ENCODE measurements at places on chromosomes 4 and X.

- DNase-seq, result no peak
Observed at GRCh38 chrX:102684772-102685520, 27.3 kb upstream of the GPRASP2 start.

DNA sequence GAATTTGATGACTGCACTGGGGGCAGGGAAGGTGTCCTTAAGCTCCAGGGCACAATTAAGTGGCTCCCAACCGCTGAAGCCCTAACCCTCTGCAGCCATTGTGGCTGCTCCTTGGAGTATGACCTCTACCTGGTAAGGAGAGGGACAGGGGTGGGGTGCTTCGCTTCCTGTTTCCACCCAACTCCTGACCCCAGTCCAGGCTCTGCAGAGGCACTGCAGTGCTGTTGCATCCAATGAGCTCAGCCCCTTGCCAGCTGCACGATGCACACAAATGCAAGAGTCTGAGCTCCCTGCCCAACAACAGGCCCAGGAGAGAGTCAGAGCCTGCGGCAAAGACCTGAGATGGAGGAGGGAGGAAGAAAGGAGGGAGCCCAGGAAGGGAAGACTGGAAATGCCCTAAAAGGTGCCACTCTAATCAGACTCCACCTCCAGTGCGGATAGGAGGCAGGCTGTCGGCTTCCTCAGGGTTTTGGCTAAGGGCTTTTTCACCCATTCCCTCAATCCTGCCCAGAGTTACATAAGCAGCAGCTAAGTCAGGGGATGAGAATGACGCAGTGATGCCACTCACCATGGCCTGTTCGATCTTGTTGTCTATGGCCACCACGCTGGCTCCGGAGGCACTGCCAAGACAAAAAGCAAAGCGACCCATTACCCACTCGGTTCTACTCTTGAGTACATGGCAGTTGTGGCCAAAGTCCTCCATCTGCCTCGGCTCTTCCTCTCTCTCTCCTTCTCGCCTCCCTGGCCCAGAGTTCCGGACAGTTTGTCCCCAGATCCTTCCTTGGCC lies 60.1 kb downstream of the TSC22D3 start:
- no peak for DNase-seq

GRCh38 chr4:59570860-59571476 lies 1629.2 kb upstream of the ADGRL3 start:
- no peak for DNase-seq

- no peak for DNase-seq
Observed at GRCh38 chrX:19331831-19332230, 11.9 kb upstream of the PDHA1 start.

GRCh38 chr4:73607375-73608033 lies 12.7 kb downstream of the RASSF6 start:
- DNase-seq, result no peak

DNA sequence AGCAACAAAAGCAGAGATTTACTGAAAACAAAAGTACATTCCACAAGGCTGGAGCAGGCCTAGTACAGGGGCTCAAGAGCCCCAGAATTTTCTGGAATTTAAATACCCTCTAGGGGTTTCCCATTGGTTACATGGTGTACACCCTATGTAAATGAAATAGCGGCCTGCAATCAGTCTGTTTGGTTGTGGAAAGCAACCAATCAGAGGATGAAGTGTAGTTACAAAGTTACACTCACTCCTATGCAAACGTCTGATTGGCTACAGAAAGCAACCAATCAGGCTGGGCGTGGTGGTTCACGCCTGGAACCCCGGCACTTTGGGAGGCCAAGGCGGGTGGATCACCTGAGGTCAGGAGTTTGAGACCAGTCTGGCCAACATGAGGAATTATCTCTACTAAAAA lies 13.8 kb upstream of the TXLNG start:
- no peak for DNase-seq

DNA sequence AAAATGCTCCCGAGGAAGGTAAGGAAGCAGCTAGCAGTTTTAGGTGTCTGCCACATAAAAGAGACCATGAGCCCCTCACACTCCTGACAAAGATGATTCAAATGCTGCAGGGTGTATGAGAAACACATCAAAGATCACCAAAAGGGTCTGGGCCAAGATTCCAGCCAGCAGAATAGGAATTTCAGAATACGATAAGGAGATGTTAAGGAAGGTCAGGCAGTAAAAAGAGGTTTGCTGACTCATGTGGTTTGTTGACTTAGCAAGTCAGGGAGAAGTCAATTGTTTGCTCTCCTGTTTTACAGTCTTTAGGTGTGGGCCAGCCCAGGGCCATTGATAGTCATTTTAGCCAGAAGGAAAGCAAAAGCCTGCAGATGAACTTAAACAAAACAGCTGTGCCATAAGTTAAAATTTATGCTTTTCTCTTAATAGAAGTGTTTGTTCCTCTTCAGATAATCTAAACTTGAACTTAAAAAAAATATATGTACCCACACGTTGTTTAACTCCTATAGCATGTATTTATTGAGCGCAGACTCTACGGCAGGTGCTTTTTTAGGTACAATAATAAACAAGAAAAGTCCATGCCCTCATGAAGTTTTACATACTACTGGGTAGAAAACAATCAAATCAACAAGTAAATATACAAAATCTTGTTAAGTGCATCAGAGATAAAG lies 115.6 kb downstream of the CAMK2D start:
- DNase-seq, result no peak

- DNase-seq, result no peak
Observed at GRCh38 chrX:71945237-71945805, 34.7 kb downstream of the NHSL2 start.

- DNase-seq, result no peak
Observed at GRCh38 chrX:16258882-16259281, 91.6 kb downstream of the MAGEB17 start.

DNA sequence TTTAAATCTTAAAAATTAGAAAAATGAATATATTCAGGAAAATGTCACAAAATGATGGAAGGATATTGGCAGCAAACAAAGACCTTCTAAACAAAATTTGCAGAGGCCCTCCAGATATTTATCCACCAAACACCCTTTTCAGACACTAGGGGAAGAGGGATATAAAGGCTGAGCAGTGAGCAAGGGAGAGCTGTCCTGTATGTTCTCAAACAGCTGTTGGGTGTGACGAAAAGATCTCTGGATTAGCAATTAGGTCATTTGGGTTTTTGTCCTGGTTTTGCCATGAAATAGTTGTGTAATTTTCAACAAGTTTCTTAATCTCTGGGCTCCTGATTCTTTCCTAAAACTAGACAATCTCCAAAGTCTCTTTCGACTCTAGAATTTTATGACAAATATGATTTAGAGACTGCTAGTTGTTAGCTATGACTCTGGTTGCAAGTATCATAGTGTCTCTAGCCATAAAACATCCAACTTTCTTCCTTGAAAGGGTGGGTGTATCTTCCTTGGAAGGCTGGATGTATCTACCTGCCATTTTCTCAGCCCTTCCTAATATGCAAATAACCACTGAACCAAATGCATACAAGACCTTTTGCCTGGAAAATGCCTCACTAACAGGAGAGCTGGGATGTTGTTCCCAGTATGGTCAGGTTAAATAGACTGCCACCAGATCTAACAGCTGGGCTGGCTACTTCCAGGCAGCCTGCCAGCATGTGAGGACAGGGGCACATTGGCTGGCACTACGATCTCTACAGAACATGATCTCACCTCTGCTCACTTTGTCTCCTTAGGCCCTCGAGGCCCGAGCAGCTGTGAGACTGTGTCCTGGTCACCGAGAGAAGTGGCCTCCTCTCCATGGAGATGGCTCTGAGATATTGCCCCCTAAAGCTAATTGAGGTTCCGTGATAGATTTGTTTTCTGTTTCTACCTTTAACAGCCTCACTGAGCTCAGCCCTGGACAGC lies 225.5 kb upstream of the JADE1 start:
- no peak for DNase-seq

GRCh38 chrX:129540722-129541184 lies 694 bp downstream of the OCRL start:
- DNase-seq, result no peak

DNA sequence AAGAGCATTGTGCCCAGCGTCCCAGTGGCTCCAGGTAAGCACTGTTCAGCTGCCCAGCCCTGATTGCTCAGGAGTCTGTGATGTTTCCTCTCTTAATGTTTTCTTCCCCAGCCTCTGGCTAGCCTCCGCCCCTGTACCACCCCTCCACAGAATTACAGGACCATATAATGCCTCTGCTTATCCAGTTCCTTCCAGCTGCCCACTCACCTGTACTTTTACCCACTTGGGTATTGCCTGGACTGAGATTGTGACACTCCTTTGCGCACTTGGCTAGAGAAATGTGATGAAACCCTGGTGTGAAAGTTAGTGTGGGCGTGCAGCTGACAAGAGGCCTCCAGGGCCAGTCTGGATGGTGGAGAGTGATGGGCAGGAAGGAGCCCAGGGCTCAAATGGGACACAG lies at the start of gene AWAT2:
Gene AWAT2, minus strand, starts transcription at position 14 of the 400 bp plus-strand sequence. Its CDS starts 6 bp downstream, at position 8.
- peak; percentile 1 for DNase-seq

DNA sequence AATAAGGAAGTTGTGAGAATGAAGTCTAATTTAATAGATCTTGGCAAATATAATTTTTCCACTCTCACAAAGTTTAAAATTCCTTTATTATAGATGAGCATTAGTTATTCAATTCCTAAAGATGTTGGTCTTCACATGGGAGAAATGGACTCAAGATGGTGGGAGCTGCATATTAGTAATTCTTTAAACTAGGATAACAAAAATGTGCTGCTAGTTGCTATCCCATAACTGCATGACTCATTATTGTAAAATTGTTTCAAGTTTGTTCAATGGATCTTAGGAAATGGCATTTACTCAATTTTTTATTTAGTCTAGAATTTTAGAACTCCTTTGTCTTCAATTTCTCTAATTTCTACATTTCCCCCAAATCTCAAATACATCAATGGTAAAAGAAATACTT lies 155.8 kb downstream of the ATP10D start:
- no peak for DNase-seq

DNA sequence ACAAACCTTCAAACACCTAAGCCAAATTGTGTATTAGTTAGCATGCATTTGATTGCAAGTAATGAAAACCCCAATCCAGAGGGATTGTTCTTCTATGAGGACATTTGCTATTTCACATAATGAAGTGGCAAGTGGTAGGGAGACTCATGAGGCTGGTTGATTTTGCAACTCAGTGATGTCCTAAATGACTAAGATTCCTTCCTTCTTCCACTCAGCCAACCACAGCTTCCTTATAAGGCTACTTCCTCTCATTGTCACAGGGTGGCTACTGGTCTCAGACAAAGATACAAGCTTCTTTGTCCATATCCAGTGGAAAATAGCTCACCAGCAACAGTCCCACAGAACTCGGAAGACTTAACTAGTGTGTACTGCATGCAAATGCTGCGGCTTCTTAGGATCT lies 5.3 kb upstream of the OTC start:
- DNase-seq, result peak; percentile 85

DNA sequence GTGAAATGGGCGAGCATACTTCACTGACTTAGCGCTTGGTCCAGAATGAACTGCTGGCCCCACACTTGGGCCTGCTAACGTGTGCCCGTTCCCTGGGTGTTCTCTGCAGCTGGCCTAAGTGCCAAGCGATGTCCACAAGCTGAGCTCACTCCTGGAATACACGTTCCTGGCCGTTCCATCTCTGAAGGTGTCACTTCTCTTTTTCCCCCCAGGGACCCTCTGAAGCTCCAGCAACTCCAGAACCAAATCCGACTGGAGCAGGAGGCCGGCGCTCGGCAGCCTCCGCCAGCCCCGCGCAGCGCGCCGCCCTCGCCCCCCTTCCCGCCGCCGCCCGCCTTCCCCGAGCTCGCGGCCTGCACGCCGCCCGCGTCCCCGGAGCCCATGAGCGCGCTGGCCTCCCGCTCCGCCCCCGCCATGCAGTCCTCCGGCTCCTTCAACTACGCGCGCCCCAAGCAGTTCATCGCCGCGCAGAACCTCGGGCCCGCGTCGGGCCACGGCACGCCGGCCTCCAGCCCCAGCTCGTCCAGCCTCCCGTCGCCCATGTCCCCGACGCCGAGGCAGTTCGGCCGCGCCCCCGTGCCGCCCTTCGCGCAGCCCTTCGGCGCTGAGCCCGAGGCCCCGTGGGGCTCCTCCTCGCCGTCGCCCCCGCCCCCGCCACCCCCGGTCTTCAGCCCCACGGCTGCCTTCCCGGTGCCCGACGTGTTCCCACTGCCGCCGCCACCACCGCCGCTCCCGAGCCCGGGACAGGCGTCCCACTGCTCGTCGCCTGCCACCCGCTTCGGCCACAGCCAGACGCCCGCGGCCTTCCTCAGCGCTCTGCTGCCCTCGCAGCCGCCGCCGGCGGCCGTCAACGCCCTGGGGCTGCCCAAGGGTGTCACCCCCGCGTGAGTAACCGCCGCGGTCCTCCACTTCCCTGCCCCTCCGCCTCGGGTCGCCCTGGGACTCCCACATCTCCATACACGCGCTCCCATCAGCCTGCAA lies 132.3 kb downstream of the CBR4 start:
- DNase-seq, result peak; percentile 79

GRCh38 chr4:2762048-2762447 lies 5.9 kb upstream of the TNIP2 start:
- DNase-seq, result no peak

DNA sequence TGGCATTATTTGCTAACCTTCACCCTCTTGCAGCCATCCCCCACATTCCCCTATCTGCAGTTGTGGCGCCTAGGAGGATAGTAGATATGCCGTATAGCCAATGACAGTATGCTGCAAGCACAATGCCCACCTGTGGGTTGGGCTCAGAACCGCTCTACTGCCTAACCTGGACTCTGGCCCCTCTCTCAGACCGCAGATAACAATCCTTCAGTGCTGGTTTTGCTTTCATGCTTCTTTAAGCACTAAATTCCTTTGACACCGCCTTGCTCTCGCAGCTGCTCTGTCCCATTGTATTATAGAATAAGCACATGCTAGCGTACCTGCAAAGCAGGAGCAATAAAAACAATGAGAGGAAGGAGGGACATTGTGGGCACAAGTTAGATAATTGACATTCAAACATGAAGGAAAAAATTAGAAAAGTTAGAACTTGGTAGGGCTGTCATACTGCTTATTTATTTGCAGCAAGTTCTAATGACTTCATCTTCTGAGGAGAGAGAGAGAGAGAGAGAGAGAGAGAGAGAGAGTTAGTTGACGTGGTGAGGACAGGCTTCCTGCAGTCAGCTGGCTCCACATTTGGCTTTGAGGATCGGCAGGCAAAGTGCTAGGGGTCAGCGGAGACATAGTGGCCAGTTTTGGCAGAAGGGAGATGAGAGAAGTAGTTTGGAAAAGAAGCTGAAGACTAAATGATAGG lies 55.8 kb downstream of the WWC2 start:
- no peak for DNase-seq

DNA sequence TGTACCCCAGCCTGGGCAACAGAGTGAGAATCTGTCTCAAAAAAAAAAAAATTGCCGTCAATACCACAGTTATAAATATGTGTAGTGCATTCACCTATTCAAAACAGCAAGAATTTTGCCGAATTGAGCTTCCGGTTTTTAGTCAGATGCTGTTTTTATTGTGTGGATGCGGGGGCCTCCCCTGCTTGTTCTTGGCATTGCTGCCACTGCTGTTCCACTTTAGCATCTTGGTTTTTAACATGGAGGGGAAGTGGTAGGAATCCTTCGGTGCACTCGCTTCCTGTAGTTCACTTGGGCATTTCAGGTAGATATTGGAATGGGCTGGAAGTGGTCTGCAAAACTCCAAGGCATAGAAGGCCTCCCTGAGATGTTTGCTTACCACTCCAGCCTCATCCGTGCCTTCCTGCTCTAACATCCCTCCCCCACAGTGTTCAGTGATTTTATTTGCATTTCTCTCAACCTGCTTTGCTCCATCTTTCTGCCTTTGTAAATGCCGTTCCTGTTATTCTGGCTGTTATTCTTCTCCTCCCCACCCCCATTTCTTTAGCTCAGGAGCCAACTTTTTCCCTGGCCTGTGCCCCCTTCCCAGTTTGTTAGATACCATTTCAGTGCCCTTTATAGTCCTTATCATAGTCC lies 25.5 kb downstream of the MOB1B start:
- DNase-seq, result peak; percentile 37

- DNase-seq, result no peak
Observed at GRCh38 chr4:33386764-33387163, 2666.6 kb downstream of the PCDH7 start.

Measured in suppressor macrophage treated with lipopolysaccharide for 4 hours (primary cell).